ENCODE measurements at places on chromosomes 16 and 17.

- no peak for DNase-seq
Observed at GRCh38 chr16:54422159-54422558, 135.6 kb upstream of the IRX3 start.

GRCh38 chr17:65430209-65430833 is 131.1 kb downstream of the AXIN2 start:
- no peak for DNase-seq

DNA sequence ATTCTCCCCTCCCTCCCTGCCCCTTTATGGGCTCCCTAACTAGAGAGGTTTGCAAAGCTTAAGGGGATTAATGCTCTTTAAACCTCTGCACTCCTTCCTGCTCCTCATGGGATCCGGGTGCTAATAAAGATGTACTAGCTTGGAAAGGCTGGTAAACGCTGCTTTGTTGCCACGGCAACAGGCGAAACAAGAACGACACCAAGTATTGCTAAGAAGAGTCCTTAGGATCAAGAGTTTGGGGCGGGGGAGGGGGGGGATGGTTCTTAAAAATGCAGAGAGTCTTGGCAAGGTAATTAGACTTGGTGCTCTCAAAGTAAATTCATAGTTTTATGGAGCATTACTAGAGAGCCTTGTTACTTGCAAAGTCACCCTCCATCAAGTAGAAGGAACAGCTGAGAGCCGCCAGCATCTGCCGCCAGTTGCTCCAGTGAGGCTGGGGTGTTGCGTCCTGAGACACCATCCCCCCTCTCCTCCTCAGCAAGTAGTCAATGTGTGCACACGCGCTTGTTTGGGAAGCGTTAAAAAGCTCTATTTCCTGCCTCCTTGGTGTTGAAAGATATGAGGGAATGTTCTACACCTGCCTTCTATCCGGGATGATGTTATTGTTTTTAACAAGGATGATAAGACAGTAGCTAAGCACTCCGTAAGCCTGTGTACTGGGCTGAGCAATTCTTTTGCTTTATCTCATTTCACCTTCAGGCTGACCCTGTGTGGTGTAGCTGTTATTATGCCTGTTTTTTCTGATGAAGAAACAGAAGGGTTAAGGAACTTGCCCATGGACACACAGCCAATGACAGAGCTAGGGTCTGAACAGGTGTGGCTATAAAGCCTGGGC is 190.9 kb downstream of the CCDC182 start:
- DNase-seq: no peak

GRCh38 chr17:47275245-47275984 is 21.8 kb downstream of the ITGB3 start:
- DNase-seq: no peak

GRCh38 chr16:78365366-78365765 is 265.9 kb downstream of the WWOX start:
- no peak for DNase-seq

DNA sequence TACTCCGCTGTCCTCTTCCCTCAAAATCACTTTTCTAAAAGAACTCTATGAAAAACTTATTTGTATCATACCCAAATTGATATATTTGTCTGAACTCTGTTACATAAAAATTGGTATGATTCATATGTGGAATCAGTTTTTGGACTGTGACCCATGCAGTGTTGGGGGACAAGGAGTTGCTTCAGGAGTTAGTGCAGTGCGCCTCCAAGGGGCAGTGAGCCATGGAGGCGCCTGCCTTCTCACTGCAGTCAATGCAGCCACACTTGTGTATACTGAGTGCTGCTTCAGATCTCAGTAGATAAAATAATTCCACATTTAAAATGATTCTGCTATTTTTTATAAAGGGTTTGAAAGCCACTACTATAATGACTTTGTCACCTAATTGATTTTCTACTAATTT is 32.5 kb downstream of the DGKE start:
- no peak for DNase-seq

DNA sequence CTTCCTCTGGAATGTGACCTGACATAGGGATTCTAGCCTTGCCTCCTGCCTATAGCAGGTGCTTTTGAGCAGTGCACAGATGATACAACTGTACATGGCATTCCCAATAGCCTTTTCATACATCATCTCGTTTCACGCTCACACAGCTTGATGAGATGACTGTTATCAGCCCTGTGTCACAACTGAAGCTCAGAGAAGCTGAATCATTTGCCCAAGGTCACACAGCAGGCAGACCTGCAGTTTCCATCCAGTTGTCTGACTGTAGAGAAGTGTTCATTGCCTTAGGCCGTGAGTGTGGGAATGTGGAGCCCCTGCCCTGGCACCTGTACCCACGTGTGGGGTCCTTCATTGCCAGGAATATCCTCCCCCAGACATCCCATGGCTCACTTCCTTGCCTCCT is 20.1 kb downstream of the WFDC1 start:
- DNase-seq: no peak

GRCh38 chr17:11768981-11769380 is 170.7 kb downstream of the DNAH9 start:
- DNase-seq: no peak

GRCh38 chr17:48295362-48296288 is 134.4 kb downstream of the SKAP1 start:
- DNase-seq: no peak

DNA sequence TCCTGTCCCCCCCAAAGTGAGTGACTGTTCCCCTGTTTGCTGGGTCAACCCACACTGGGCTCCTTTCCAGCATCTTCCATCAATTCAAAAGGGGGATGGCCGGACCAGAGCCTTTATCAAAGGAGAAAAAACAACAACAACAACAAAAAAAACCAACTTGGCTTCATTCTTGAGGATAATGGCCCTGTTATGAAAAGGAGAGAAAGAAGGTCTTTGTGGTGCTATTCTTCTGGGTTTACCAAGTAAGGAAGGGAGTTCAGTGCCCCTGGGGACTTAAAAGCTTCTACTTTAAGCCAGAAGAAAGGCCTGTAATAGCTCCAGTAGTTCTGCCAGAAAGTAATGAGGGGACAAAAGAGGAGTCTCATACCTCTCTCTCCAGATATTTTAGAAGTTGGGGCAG is 71.5 kb downstream of the RGS9 start:
- DNase-seq: no peak

GRCh38 chr17:66963909-66964771 is at the start of gene CACNG4:
CACNG4 (plus strand) TSS chr17:66964707; CDS start chr17:66964912, 205 bp downstream.
- DNase-seq: no peak

DNA sequence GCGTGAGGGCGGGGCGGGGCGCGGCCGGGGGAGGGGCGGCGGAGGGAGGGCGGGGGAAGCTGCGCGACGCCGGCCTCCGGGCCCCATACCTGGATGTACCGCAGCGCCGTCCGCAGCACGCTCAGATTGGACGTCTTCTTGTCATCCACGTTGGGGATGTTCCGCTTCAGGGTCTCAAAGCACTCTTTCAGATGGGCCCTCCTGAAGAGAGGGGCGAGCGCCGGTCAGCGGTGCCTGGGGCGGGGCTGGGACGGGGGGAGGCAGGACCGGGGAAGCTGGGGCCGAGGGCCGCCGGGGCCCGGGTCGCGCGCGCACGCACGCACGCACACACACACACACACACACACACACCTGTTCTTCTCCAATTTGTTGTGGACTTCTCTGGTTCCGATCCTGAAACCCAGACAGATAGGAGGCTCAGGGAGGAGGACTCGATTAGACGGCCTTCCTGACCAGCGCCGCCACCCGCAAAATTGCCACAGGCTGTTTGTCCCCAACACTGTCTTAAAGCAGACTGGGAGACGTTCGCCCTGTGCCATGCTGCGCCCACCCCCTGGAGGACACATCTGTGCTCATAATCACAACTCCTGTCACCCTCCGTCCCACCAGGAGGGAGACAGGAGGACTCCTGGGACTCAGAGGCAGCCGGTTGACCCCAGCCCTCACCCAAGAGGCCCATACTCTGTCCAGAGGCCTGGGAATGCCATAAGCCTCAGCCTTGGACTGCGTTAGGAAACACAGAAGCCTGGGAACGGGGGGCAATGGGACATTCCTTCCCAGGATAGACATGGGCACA is 6.7 kb downstream of the MNT start:
- DNase-seq: no peak

- no peak for DNase-seq
Observed at GRCh38 chr17:32277284-32277683, 11.7 kb downstream of the RHBDL3 start.

DNA sequence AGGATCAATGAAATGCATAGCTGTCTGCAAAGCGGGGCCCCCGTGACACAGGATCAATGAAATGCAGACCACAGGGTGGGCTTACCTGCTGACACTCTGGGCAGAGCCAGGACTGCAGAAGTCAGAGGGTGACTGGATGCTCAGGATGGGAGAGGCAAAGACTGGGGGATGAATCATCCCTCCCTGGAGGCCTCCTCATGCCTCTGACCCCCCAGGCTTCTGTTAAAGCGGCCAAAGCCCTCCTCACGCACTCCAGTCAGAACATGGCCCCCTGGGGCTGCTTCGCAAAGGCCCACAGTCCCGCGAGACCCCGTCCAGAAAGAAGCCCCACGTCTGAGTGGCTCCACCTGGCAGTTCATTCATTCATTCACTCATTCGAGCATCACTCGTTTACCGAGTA is 38.4 kb upstream of the FOXF1 start:
- DNase-seq: no peak

- DNase-seq: no peak
Observed at GRCh38 chr16:50314665-50315064, 48.3 kb downstream of the ADCY7 start.

DNA sequence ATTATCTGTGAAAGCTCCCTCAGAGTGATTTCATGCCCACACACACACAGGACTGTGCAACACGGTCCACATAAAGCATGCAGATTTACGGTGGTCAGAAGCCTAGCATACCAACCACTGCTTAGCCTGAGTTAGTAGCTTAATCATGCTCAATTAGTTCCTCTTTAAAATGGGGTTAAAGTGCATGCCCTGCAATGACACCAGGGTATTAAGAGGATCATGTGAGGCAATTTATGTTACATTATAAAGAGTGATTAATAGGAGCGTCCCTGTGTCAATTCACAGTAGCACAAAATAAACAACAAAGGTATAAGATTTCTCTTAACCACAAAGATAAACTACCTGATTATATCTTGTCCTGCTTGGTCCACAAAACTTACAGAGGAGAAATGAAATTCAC is 39.8 kb downstream of the C17orf67 start:
- no peak for DNase-seq

GRCh38 chr16:49504023-49504364 is 130.4 kb downstream of the C16orf78 start:
- DNase-seq: no peak

DNA sequence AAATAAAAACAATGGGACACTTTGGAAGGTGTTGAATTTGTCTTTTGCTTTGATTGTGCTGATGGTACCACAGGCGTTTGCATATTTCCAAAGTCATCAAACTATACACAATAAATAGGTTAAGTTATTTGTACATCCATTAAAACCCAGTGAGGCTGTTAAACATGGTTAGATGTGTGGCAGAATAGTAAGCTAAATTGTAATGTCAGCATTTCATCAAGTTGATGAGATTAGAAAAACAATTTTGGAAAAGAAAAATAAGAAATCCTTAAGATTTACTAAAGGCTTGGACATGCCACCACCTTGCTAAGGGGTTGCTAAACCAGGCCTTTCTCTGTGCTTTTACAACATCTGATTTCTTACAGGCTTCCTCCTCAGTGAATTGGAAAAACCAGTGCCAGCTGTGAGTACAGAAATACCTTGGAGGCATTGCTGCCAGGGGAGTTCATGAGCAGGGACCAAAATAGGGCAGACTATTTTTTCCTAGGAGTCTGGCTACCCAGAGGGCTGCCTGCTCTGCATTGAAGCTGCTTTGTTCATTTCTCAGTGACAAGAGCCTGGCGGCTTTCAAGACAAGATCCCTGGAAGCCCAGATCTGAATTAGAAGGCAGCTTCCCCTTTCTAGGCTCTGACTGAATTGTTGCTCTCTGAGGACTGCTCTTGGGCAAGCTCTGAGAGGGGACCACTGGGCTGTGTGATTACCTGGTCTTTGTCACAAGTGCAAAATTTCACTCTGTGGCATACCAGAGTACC is 43.4 kb upstream of the CA10 start:
- no peak for DNase-seq

GRCh38 chr17:27355419-27355818 is 61.5 kb downstream of the WSB1 start:
- DNase-seq: no peak

GRCh38 chr17:75440738-75441448 is 15.5 kb upstream of the TMEM94 start:
- DNase-seq: no peak

- DNase-seq: no peak
Observed at GRCh38 chr17:80311216-80311827, 50.7 kb downstream of the RNF213 start.

DNA sequence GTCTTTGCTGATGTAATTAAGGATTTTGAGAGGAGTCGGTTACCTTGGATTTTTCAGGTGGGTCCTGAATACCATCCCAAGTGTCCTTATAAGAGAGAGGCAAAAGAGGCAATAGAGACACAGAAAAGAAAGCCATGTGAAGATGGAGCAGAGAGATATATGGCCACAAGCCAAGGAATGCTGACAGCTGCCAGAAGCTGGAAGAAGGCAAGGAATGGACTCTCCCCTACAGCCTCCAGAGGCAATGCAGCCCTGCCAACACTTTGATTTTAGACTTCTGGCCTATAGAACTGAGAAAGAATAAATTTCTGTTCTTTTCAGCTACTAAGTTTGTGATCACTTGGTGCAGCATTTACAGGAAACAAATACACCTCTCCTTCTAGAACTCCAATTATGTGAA is 8.2 kb upstream of the RNFT1 start:
- DNase-seq: no peak

DNA sequence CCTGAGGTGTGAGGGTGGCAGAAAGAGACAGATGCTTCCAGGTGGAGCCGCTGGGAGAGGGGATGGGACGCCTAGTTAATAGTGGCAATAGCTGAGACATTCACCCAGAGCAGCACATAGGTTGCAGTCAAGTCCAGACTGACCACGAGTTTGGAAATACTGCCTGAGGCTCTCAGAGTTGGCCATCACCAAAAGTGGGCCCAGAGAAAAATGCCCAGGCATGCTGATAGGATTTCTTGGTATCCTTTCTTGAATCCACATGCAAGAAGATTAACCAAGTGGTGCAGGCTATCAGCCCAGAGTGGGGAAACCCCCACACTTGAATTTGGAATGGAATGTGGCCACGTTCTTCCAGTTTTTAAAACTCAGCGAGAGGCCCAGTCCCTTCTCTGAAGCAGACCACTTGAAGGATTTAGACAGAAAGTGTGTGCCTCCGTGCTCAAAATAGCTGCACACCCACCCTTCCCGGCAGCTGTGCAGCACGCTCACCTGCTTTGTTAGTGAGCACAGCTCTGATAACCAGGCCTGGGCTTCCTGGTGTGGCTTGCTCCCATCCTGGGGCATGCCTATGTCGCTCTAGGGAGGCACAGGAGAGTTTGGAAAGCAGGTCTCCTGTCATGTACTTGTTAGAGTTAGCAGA is 35.7 kb downstream of the PLD6 start:
- no peak for DNase-seq

- DNase-seq: no peak
Observed at GRCh38 chr17:80284631-80285030, 24.0 kb downstream of the RNF213 start.

- no peak for DNase-seq
Observed at GRCh38 chr17:1231456-1231855, 38.8 kb upstream of the BHLHA9 start.

- no peak for DNase-seq
Observed at GRCh38 chr16:30053376-30054015, 12.1 kb upstream of the ALDOA start.

- no peak for DNase-seq
Observed at GRCh38 chr17:34357398-34357797, 1.1 kb downstream of the CCL13 start.
